ENCODE measurements at places on chromosomes 2 and 18.

GRCh38 chr18:22141211-22141610, 28.2 kb upstream of the GATA6 start:
- no peak for DNase-seq

DNA sequence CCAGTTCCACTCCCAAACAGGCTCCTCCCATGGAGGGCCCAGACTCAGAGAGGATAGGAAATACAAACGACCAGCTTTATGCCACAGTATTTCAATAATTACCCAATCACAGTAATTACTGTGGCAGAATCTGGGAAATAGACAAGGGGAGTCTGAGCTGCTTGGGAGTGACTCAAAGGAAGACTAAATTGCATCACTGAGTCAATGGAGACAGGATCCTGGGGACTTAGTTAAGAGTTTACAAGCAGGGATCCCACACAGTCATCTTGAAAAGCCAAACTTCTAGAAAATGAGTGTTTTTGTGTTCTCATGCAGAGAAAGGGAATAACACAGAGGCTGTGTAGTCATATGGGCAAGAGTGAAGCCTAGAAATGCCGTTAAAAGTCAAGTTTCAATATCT, 1142.1 kb downstream of the CNTNAP5 start:
- DNase-seq = no peak

DNA sequence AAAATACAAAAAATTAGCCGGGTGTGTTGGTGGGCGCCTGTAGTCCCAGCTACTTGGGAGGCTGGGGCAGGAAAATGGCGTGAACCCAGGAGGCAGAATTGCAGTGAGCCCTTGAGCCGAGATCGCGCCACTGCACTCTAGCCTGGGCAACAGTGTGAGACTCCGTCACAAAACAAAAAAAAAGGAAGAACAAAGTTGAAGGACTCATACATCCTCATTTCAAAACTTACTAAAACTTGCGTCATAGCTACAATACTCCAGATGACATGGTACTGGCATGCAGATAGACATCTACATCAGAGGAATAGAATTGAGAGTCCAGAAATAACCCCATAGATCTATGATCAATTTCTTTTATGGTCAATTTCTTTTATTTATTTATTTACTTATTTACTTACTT, 13.6 kb upstream of the CYP27C1 start:
- no peak for DNase-seq

DNA sequence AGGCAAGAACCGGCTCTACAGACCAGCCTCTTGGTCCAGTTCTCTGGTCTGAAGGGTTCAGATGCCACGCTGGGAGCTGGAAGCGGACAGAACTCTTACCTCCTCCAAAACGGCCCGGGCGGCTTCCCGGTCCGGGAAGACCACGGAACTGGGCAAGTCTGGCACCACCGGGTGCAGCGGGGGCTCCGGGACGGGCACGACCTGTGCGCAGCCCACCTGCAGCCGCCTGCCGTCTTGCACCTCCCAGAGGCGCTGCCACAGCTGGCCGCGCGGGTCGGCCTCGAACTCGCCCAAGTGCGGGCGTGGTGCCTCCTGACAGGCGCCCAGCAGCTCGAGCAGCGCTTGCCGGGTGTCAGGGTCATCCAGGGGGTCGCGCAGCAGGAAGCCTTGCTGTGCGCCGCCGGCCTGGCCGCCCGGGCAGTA, 773 bp downstream of the CMPK2 start:
- no peak for DNase-seq

DNA sequence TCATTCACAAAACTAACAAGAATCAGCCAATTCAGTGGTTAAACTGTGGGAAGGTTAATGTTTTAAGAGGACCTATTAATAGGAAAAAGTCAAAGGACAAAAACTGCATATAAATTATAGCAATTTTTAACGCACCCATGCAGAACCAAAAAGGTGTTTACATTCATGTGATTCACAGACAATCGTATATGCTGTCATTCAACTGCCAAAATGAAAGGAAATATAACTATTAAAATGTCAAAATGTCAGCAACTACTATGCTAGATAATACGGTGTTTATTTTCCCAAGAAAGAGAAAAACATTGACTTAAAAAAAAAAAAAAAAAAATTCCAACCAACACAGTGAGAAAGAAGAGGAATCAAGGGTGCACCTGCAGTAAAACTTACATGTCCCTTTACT, 48.5 kb downstream of the DYM start:
- no peak for DNase-seq

DNA sequence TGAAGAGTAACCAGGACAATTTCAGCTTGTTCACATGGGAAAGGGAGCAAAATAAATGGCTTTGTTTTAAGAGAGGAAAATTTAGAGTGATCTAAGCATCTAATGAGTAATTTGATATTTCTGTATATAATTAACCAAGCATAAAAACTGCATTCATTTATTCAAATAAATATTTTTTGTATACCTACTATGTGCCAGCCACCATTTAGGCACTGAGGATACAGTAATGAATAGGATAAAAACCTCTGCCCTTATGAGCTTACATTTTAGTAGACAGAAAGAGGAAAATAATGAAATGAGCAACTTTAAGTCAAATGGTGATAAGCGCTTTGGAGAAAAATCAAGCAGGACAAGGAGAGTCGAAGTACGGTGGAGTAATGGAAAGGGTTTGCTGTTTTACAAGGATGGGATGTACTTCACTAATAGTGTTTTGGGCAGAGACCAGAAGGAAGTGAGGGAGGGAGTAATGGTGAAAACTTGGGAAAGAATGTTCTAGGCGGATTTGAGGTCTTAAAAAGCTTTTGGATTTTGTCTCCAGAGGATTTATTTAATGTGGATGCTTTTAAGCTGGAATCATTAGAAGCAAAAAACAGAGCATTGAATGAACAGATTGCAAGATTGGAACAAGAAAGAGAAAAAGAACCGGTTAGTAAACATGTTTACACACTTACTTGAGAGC, 17.4 kb downstream of the NDC80 start:
- DNase-seq = no peak

GRCh38 chr2:104572834-104573233, 281.1 kb upstream of the POU3F3 start:
- no peak for DNase-seq

- DNase-seq = no peak
These were observed 72.7 kb downstream of the PLB1 start for GRCh38 chr2:28568533-28568932.

GRCh38 chr2:30177956-30178355, 31.1 kb downstream of the YPEL5 start:
- DNase-seq = no peak

DNA sequence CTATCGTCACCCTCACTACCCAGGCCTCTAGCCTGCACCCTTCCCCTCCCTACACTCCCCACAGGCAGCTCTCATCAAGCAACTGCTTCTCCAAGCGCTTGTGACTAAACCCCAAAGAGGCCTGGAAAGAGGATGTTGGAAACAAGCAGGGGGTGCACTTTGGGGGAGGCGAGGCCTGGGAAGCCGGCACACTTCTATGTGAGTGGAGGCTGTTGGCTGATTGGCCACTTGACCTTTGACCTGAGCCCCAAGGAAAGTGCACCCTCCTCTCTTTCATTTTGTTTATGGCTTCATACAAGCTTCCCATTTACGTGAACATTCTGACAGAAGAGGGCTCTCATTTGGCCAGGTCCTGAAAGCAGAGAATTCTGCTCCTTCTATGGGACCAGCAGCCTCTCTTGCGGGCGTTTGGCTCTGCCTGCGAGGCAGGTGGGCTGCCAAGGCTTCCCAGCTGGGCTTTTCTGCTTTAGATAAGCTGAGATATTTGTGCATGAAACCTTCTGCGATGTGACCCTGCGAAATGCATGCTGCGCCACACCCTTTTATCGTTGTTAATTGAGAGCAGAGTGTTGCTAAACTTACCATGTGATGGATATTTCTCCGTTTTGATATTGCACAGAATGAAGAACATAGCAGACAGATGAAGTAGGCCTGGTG, 134.8 kb upstream of the NCK2 start:
- DNase-seq = no peak

DNA sequence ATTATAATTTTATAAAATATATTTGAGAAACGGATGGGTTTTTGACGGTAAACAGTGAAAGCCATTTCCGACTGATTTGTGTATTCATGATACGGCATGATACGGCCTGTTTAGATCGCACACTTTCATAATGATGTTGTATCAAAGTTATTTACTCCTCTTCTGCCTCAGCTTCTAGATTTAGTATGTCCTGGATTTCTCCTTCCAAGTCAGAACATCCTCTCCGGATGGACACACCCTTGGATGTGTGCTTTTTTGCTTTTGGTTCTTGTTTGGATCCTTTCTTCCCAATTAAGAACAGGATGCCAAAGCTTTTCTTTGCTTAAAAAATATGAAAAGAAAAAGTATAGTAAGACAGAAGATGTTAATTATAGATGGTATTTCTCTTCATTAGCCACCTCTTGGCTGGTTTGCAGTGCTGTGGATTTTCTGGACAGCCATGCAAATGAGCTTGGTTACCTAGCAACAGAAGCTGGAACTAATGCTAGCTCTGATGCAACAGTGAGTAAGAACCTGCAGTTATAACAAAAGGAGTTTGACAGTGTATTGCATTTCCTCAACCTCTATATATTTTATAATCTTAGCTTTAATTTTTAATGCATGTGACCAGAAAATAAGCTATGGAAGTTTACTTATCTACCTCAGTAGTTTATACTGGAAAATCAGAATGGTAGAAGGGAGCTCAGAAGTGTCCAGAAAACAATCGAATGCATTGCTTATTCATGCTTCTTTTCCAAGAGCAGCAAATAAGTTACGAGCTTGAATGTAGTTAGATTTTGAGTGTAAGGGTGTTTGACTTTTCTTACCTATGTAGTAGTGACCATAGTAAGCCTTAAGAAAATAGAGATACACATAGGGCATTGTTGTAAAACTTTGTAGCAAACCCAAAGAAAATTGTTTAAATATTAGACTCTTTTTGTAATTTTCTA, 27.9 kb downstream of the RMND5A start:
- no peak for DNase-seq

GRCh38 chr2:238879043-238879442, 31.2 kb downstream of the TWIST2 start:
- DNase-seq = no peak

DNA sequence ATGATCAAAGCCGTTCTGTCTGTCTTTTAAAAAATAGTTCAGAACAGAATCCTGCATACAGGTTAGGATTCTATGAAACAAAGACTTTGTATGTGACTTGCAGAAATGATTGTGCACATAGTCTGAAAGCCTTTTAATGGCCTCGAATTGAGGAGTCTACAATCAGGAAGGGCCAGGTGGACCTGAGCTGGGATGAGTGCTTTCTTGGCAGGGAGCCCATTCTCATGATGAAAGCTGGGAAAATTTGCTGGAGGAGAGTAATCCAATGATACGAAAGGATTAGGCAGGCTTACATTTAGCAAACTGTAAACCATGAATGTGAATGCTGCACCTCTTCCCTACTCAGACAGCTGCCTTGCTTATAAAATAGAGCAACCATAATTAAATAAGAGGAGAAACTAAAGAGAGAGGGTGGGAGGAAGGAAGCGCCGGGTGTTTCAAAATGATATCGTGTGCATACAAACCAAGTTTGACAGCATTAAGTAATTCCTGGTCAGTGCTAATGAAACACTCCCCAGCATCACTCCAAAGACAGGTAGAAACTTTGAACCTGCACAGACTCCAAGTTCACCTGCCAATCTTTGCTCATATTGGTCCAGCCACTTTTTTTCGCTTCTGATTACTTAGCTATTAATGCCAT, 23.7 kb upstream of the CXCR4 start:
- DNase-seq = no peak

Measured in stimulated activated CD8-positive, alpha-beta memory T cell treated with anti-CD3 and anti-CD28 coated beads, Interleukin-15, amount 100 ng/mL, for 1 hour (primary cell).